ENCODE measurements at places on chromosomes 1 and 21.

- no peak for DNase-seq
Measured at GRCh38 chr1:7047866-7048265, 262.6 kb downstream of the CAMTA1 start.

DNA sequence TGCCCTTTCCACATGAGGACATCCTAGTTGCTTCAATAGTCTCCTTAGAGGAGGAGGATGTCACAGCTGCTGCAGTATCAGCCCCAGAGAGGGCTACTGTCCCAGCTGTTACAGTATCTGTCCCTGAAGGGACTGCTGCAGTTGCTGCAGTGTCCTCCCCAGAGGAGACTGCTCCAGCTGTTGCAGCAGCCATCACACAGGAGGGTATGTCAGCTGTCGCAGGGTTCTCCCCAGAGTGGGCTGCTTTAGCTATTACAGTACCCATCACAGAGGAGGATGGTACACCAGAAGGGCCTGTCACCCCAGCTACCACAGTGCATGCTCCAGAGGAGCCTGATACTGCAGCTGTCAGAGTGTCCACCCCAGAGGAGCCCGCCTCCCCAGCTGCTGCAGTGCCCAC is 78.5 kb upstream of the BMP8A start:
- no peak for DNase-seq

- no peak for DNase-seq
Measured at GRCh38 chr1:246294263-246294662, 212.8 kb downstream of the SMYD3 start.

GRCh38 chr1:7380712-7381111 is 390.4 kb upstream of the VAMP3 start:
- DNase-seq, result no peak

GRCh38 chr1:68372487-68372886 is 77.3 kb downstream of the RPE65 start:
- no peak for DNase-seq

DNA sequence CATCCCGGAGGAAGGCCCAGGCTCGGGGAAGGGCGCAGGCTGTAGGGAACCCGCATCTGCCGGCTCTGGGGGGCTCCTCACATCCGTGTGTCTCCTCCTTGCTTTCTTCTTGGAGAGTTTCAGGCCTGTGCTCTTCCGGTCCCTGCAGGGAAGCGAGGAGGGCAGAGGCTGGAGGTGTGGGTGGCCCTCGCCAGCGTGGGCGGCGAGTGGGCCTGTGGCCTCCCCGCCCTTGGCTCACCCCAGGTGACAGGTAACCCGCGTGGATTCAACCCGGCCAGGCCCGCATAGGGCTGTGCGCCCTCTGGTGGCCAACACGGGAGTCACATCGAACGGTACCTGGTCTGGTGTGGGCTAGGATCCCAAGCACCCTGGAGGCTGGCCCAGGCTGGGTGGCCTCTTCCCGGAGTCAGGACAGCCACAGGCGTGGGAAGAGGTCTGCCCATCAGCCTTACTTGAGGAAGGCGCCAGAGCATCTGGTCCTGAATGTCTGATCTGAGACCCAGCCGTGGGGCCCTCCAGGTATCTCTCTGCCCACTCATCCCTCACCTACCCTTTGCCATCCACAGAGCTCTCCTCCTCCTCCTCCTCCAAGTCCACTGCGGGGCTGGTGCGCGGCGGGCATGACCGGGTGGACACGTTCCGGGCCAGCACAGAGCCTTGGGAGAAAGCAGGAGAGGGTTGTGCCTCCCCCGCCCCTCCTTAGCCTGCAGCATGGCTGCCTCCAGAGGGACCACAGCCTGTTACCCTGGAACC is 9.6 kb upstream of the TNFRSF25 start:
- DNase-seq, result peak; percentile 52

- DNase-seq, result peak; percentile 91
Measured at GRCh38 chr1:225447650-225448089, 19.8 kb upstream of the LBR start.

DNA sequence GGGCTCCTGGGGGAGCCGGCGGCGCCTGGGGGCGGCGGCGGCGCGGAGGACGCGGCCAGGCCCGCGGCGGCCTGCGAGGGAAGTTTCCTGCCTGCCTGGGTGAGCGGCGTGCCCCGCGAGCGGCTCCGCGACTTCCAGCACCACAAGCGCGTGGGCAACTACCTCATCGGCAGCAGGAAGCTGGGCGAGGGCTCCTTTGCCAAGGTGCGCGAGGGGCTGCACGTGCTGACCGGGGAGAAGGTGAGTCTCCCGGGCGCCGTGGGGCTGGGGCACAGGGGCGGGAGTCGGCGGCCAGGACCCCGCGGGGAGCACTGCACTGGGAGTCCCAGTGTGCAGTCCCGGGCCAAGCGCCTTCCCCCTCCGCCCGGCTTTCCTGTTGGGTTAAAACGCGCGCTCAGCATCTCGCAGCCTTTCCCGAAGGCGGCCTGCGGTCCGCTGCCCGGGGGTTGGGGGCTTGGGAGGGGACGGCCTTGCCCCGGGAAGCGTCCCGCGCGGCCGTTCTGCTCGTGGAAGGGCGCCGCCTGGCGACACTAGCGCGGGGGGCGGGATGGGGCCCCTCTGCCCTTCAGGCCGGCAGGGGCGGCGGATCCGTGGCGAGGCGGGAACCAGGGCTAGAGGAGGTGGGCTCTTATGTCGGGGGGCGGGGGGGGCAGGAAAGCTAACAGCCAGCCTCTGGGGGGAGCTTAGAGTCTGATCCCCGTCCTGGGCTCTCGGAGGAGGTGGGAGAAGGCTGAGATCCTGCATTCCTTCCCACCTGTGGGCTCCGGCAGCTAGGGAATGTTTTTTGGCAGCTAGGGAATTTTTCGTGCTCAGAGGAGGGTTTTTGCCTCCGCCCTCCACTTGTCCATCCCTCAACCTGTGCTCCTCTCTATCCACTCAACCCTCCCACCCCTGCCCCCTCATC is 1.1 kb downstream of the HUNK start:
- peak; percentile 46 for DNase-seq

GRCh38 chr1:212777151-212777550 is 14.4 kb downstream of the NSL1 start:
- no peak for DNase-seq

- DNase-seq, result no peak
Measured at GRCh38 chr1:229251185-229251584, 19.7 kb upstream of the RAB4A start.

DNA sequence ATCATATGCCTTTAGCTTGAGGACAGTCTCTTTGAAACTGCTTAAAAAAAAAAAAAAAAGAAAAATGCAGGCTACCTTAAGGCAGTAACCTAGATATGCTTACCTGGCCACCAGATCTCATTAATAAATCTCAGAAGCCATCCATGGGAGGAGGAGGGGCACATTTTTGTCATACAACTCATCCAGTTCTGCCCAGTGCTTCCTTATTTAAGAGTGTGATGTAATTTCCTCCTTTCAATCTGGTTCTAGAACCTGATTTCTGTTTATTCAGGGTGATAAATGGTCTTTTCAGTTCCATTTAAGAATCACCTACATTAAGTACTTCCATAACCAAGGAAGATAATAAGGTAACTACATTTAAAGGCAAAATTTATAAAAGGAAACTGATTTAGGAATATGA is 6.1 kb downstream of the ERRFI1 start:
- DNase-seq, result no peak

GRCh38 chr1:163924041-163924440 is 602.3 kb downstream of the NUF2 start:
- DNase-seq, result no peak

GRCh38 chr1:176382163-176382562 is 80.8 kb upstream of the PAPPA2 start:
- DNase-seq, result no peak

DNA sequence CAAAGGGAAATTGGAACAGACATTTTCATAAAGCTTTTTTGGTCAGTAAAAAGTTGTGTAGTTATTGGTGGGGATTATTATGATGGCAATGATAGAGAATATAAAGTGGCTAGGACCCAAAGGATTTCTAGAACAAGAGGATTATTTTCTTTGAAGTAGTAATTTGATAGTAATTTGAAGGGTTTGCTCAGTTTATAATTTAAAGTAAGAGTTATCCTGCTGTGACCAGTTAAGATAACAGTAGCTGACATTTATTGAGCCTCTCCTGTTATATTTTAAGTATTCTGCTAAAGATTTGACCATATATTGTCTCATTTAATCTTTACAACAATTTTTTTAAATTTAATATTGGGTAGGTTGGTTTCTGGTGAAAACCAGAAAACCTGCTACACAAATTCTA is 14.7 kb downstream of the CAPZA1 start:
- no peak for DNase-seq

- no peak for DNase-seq
Measured at GRCh38 chr1:228861832-228862180, 126.5 kb downstream of the RHOU start.

DNA sequence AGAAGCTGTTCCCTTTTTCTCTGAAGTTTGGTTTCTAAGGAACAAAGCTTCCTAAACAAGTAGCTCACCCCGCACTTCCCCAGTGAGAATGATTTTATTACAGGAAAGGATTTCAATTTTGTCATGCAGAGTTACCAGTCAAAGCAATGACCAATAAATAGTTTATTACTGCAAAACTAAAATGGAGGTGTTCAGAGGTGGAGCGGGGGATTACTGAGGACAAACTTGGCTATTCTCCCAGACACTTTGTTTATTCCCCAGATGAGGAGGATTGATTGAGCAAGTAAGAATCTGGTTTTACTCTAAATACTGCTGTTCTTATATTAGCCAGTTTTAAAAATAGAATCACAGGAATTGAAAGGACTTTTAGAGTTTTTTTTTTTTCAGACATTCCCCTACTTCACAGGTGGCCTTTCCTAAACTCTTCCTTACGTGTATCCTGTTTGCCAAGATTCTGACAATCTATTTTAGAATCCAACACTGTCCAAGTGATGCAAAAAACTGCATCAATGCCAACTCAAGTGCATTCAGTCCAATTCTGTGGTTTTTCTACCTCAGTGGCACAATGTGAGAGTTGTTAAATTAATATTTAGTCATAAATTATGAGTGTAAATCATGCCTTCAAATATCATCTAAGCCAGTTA is 136.1 kb downstream of the TNFSF18 start:
- no peak for DNase-seq

DNA sequence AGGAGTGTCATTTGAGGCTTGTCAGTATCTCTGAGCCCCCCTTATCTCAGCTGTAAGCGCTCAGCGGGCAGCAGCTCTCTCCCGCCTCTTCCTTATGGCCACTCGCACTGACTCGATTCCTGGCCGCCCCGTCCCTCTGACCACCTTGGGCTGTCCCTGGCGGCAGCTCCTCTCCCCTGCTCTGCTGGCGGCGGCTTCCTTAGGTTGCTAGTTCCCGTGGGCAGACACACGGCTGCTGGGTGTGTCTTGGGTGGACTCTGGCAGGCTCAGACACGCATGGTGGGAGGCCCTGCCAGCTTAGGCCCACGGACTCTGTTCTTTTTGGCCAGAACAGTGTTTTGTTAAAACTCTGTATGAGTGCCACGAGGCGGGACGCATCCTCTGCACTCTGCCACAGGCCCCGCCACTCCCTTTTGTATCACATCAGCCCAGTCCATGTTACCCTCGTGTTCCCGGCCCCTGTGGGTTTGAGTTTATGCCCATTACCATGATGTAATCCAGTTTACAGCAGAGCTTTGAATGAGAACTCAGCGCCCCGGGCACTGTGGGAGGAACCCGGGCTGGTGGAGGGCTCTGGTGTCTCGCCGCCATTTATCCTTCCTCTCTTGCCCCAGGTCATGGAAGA is 45.9 kb downstream of the COQ8A start:
- DNase-seq, result no peak

- DNase-seq, result no peak
Measured at GRCh38 chr1:46802081-46802480, 3.2 kb downstream of the CYP4B1 start.

DNA sequence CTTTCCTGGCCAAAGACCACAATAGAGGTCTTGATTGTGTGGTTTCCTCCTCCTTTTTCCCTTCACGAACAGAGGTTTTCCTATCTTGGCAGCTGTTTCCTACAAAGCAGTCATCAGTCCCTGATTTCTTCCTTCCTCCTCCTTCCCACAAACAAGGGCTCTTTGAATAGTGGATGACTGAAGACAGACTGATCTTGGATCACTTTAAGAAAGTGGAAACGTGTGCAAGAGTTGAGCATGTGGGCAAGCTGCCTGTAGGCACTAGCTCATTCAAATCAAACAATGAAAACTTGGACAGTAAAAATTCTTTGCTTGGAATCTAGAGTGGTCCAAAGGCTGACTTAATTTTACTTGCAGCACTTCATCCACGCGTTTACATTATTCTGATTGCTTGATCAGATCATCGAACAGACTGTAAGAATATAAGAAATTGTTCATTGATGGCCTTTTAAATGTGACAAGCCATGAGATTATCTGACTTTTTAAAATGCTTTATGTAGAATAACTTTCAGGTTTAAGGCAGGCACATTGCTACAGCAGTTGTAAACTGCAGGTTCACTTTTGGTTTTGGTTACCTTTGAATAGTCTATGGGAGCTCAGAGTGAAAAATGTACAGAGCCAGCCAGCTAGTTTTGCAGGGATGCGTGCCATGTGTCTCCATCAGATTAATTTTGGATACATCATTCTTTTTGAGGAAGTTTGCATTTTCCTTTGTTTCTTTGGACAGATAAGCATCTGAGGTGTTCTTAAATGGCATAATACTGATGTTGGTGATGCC is 34.4 kb downstream of the ADGRL2 start:
- DNase-seq, result no peak

- no peak for DNase-seq
Measured at GRCh38 chr1:77313491-77313890, 31.7 kb downstream of the AK5 start.

- no peak for DNase-seq
Measured at GRCh38 chr1:36494971-36495370, 12.3 kb upstream of the CSF3R start.
